Mesothelial cell of epicardium (in vitro differentiated cells): ENCODE measurements at places on chromosomes 13 and 19.

DNA sequence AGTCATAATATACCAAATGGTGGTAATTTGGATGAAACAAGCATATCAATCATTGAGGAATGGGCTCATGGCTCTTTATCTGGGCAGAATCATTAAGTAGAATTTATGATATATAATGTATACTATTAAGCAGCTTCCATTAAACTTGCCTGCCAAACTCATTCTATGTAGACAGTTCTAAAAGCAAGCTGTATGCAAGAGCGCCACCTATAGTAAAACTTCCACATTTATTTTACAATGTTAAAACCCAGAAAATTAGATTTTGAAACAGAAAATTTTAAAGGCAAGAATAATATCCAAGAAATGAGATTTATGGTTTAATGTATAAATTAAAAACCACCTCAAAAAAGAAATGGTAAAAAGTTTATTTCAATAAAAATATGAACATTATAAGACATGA, 161.5 kb downstream of the MZT1 start:
- DNase-seq = no peak

GRCh38 chr13:101303521-101303920, 112.8 kb downstream of the NALCN start:
- no peak for DNase-seq

DNA sequence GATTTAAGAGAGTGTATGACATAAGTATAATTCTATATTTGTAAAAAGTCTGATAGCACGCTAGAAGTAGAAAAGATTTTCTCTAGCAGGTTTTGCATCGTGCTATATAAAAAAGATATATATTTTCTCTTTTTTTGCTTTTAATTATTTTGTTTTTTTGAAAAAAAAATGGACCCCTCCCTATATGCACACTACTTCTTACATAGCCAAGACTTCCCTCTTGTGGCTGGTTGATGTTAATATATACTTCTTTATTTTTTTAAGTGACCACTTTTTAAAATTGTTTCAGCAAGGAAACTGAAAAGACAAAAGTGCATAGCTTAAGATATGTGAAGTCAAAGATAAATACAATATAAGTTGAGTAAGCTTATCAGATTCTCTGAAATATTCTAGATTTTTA, 1202.8 kb downstream of the DIAPH3 start:
- no peak for DNase-seq

GRCh38 chr13:97298816-97299215, 76.7 kb downstream of the MBNL2 start:
- DNase-seq = no peak

- DNase-seq = no peak
Measured at GRCh38 chr13:108377646-108378206, 108.2 kb downstream of the TNFSF13B start.

GRCh38 chr19:2611483-2612464, 90.7 kb downstream of the GNG7 start:
- DNase-seq = no peak

DNA sequence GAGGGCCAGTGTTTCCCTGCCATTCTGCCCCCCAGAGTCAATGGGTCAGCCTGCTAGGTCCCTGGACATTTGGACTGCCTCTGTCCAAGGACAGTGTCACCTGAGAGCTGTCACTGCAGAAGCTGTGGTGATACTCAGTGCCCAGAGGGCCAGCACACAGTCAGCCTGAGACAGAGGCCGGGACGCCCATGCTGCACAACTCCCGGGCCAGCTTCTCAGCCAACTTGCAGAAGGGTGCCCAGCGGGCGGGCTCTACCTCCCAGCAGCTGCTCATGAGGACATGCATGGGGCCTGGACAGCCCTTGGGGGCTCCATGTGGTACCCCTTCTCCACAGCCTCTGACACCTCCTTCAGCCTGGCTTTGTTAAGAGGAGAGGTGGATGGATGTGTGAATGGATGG, 3.8 kb upstream of the RAX2 start:
- DNase-seq = no peak

DNA sequence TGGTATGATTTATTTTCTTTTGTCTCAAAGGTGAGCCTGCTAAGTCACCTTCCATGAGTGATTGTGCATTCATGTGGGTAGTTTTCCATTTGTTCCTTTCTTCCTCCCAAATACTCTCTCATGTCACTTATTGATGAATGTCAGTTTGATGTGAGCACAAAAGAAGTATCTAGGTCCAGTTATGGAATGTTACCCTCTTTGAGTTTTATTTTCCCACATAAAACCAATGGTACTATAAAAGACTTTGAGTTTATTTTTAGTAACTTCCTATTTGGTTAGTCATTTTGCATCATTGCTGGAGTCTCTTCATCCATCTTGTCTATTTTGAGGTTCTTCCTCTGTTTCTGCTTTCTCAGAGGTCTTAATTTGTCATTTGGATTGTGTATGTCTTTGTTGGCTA, 321.3 kb downstream of the GPC6 start:
- no peak for DNase-seq

GRCh38 chr19:5210556-5210955, 130.1 kb downstream of the PTPRS start:
- no peak for DNase-seq
